Effector memory CD4-positive, alpha-beta T cell (primary cell): ENCODE measurements at places on chromosomes 6 and 20.
A peak's percentile ranks its signal among the peaks of the same experiment; 100 is the strongest.

DNA sequence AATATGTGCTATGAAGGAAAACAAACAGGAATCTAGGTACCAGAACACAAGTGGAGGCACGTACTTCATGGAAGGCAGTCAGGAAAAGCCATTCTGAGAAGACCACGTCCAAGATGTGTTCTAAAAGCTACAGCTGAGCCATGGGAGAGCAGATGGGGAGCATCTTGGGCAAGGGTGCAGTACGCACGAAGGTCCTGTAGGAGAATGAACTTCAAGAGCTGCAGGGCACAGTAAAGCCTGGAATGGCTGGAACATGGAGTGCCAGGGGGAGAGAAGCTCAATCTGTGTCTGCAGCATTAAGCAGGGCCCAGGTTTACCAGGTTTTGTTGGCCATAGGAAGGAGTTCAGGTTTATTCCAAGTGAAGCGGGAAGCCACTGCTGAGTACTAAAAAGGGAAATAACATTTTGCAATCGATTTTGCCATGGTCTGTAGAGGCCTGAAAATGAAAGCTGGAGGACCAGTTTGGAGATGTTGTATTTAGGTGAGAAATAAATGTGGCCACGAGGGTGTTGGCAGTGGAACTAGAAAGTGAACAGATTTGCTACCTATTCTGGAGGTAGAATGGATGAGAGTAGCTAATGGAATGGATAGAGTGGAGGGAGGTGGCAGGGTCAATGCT, 29.9 kb downstream of the ADTRP start:
- no peak for DNase-seq

GRCh38 chr6:137652961-137653705, 158.9 kb upstream of the OLIG3 start:
- no peak for DNase-seq

DNA sequence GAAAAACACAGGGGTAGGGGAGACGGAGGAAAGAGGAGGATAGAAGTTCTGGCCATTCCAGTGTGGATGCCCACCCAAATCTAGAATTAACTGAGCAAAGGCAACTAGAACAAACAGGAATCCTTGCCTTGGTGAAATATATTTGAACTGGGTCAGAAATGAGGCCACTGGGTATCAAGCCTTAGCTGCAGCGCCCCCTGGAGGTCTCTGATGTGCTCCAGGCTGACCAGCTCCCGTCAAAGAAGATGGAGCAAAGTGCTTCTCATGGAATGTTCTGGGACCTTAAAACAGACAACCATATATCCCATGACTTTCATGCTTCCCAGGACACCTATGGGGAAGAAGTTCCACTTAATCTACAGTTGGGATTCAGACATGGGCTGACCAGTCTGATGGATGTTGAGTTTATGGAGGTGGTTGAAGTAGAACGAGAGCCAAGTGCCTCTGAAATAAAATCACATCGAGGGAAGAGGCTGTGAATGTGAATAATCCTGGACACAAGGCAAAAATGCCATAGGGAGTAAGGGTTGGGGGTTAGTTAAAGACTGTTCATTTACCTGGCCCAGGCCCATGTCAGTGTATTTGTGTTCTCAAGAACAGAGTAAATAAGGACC, 50.4 kb downstream of the HLA-DPB1 start:
- peak; percentile 31 for DNase-seq

DNA sequence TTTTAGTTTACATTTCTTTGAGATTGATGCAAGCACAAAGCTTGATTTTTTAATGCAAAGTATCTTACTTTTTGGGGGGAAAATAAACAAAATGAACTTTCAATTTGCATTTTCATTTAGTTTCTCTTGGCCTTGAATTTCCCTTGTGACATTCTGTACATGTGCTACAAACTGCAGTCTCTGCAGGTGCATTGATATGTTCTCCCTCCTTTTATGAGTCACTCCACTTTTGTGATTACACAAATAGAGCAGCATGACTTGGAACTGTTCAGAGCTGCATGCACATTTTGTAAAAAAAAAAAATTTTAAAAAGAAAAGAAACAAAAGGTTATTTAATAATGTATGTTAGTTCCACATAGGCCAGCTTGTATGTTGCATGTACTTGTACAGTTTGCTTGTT, 220.0 kb upstream of the KCNQ5 start:
- no peak for DNase-seq

- DNase-seq: no peak
These were observed 12.4 kb upstream of the MDGA1 start for GRCh38 chr6:37709932-37710555.

GRCh38 chr6:111737065-111737521, 131.4 kb upstream of the TRAF3IP2 start:
- peak; percentile 52 for DNase-seq

DNA sequence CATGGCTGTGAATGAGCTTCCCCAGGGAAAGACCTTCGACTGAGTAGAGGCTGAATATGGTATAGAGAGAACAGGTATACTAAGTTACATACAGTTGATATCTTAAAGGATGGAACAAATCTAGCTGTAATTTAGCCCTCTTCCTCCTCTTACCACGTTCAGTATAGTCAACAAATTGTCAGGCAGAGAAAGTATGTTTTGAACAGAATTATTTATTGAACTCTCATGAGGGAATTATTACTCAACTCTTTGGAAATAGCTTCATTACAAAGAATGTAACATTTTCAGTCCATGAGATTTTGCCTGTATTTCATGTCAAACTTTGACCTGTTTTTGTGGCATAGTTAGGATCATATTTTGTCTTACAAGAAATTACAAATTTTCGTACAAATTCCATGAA, 63.0 kb downstream of the SH3BGRL2 start:
- no peak for DNase-seq

DNA sequence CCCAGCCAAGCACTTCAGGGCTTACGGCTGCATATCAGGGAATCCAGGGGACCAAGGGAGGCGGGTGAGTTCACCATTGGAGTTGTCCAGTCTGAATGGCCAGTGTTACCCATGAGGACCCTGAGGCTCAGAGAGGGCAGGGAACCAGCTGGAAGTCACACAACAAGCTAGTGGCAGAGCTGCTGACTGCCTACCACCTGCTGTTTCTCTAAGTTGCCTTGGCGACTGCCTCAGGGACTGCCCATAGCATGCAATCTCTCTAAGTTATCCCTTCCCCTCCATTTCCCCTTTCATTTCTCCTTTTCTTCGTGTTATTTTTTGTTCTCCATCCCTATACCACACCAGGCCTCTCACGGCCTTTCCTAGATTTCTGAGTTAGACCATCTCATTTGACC, 71.8 kb upstream of the SIRPA start:
- DNase-seq: no peak

DNA sequence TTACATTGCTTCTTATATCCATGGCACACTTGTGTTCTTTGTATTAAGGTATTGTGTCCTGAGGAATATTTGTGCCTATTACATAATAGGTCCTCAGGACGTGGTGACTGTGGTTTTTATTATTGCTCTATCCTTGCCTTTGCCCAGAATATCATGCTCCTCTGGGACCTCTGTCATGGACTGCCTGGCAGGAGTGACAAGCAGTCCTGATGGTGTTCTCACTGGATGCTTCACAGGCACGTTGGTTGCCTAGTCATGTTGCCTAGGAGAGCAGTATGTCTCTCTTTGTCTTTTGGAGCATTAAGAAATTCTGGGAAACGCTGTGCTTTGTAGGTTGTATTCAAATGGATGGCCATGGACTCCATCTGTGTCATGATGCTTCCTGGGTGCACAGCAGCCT, 24.7 kb upstream of the MROH8 start:
- no peak for DNase-seq

- no peak for DNase-seq
These were observed 172.9 kb downstream of the ARID1B start for GRCh38 chr6:156950084-156950483.

GRCh38 chr20:24633026-24633425, 163.6 kb downstream of the SYNDIG1 start:
- no peak for DNase-seq

DNA sequence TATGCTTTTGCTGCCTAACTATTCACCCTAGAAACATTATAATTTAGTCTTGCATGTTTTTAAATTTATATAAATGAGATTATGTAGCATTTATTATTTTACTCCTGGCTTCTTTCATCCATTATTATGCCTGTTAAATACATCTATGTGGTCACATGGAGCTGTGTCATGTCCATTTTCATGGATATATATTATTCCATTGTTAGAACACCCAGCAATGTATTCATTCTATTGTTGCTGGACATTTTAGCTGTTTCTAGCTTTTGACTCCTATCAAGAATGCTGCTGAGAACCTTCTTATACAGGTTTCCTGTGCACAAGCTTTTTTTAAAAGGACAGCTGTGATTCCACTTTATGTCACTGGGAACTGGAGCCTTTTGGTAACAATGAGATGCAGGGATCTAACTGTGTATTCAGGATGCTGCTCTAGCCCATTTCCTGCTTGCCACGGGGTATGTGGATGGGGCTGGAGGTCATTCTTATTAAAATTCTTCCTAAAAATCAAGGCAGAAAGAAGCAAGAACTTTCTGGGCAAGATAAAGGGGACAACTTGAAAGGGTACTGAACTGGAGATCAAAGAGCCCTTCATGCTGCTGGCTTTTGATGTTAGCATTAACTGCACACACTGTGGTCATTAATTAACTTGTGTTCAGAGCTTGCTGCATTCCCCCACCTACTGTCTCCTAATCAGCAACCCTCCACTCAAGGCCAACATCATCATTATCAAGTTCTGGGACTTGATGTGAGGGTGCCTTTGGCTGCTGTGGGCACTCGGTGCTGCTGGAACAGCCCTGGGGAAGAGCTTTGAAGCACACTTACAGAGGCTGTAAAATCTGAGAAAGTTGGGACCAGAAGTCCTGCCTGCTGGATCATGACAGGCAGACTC, 96.6 kb upstream of the AKIRIN2 start:
- DNase-seq: no peak

- no peak for DNase-seq
These were observed 10.4 kb downstream of the IGF2R start for GRCh38 chr6:159979136-159979874.

DNA sequence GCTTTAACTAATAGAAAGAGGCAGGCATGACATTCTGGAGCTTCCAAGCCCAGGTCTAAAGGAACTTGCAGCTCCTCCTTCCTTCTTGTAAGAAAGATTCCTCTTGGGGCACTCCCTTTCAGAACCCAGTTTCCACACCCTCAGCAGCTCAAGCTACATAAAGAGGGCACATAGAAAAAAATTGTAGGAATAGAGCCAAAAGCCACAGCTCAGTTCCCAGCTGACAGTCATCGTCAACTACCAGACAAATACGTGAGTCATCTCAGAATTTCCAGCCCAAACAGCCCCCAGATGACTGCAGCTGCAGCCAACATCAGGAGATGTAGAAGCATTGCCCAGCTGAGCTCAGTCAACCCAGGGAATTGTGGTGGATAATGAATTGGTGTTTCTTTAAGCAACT, 349.8 kb upstream of the ARID1B start:
- DNase-seq: no peak

DNA sequence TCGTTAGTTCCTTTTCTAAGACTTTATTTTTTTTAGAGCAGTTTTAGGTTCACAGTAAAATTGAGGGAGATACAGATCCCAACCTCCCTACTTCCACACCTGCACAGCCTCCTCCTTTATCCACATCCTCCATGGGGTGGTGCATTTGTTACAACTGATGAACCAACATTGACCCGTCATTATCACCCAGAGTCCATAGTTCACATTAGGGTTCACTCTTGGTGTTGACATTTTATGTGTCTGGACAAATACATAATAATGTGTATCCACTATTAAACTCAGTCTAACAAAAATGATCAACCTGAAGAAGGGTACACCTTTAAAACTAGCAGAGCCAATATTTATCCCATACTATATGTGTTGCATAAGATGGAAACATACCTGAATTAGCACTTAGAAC, 130.4 kb upstream of the CCDC28A start:
- no peak for DNase-seq

DNA sequence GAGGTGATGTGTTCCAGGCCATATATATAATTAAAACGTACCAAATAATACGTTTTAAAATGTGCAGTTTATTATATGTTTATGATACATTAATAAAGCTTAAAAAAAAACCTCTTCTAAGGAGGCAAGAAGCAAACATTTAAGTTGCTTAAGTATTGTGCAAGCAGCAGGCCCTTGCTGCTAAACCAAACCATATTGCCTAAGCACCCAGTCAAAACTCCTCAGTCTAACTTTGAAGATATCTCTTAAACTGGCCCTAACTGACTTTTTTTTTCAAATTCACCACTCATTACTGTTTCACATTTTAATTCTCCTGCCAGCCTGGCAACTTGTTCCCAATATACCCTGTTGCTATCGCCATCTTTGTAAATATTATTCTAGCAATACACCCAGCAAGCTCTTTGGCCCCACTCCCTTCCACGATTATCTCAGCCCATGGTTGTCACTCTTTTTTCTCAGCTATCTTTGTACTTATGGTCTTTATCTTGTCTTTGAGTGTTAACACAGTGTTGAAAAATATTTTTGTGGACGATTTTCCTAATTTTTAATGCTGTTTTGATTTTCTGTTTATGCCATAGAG, 60.9 kb downstream of the C6orf58 start:
- DNase-seq: no peak

- DNase-seq: no peak
These were observed 114.7 kb downstream of the GJA10 start for GRCh38 chr6:90008908-90009501.

GRCh38 chr20:25239387-25240370, 8.2 kb upstream of the PYGB start:
- no peak for DNase-seq

DNA sequence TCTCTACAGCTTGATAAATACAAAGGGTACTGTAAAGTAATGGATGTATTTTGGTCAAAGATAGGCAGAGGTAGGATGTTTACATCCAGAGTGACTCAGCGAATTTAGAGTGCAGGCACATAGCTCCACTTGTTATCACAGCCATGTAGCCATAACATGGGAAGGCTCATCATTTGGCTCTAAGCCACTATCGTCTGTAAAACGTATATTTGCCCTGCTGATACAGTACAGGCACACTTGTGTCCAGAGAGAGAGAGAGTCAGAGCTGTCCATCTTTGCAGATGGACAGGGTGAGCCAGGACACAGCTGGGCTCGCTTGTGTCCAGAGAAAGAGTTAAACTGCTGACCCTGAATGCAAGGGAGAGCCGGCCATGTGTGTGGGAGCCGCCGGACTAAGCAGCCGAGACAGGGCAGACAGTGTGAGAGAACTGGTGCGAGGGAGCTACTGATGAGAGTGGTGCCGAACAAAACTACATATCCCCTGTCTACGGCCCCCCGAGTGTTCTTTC, 619.0 kb downstream of the DOK5 start:
- DNase-seq: no peak
